Activated T-helper 1 cell treated with anti-CD3 and anti-CD28 coated beads, Interleukin-2, amount 50 U/mL, for 16 hours (primary cell): ENCODE measurements at places on chromosomes 7 and 10.

DNA sequence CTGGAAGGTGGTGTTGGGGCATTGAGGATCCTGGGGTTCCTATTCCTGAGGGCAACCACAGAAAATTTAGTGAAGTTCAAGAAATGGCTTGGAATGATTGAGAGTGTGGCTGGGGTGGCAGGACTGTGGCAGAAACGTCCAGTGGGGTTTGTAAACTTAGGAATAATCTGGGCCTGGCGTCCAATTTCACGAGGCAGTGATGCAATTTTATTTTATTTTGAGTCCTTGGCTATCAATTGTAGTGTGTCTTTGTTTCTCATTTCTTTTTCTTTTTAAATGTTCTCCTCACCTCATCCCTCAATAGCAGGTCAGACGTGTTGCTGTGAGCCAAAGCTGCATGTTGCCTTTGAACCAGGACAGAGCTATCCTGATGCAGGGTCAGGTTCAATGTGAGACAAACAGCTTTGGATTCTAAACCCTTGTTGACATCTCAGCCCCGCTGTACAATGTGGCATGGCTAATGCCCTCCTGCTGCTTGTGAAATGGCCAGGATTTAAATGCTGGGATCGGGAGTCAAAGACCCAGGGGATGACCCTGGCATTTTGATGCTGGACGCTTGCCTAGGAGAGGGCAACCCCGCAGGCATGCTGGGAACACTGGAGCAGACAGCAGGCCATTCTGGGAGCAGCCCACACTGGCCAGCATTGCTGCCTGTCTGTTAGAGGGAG, 64.8 kb downstream of the RBM20 start:
- no peak for DNase-seq

- DNase-seq: no peak
These were observed 1.9 kb downstream of the SAP25 start for GRCh38 chr7:100571829-100572116.

GRCh38 chr10:33335551-33335800, 1.0 kb upstream of the NRP1 start:
- DNase-seq: no peak

DNA sequence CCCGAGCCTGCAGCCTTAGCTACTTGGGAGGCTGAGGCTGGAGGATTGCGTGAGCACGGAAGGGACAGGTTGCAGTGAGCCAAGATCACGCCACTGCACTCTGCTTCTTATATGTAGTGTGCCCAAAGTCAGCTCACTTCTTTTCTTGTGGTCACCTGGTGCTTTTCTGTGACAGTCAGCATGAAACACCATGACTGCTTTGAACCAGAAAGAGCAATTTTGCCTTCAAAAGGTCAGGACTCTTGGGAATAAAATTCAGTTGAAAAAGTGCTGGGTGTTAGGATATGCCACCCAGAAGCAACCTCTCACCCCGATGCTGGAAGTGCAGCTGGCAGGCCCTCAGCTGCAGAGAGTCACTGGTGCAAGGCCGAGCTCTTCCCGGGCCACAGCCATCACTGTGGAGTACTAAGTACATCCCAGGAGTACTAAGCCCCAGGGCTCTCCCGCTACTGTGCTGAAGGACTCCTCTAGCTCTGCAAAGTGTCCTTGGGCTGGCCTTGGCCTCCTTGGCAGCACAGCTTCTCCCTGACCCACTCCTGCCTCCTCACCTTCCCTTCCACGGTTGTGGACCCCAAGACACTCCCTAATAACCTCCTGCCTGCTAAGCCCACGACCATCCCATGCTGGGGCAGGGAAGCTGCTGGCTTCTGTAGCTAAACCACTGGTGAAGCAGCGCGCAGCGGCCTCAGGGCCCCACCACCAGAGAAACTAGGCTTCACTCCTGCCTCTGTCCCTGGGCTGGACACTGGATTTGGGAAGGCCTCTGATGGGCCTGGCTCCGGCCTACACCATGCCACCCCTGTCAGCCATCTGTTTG, 17.6 kb upstream of the GDI2 start:
- DNase-seq: no peak

- DNase-seq: no peak
These were observed 276.6 kb upstream of the FERD3L start for GRCh38 chr7:19421861-19422260.
